ENCODE measurements at places on chromosomes 6 and 20. TPM values are rescaled to one million over a fixed set of nuclear protein-coding genes. Genes with fewer than 3 reads are reported as not detected.

Gene NDUFAF4
- total RNA-seq, result 24.5 TPM

Gene ZNF391
- total RNA-seq, result 4.7 TPM

Gene HCRTR2
- total RNA-seq, result not detected

Gene MYCT1
- under 0.01 TPM for total RNA-seq

Gene LGSN
- total RNA-seq, result not detected

Gene HLA-DPA1
- 0.89 TPM for total RNA-seq

Gene LPIN3
- 11.1 TPM for total RNA-seq
